ENCODE measurements at places on chromosomes 3 and 15. TPM values are rescaled to one million over a fixed set of nuclear protein-coding genes. Genes with fewer than 3 reads are reported as not detected.
A peak's percentile ranks its signal among the peaks of the same experiment; 100 is the strongest.

- DNase-seq = no peak
- no peaks in the 10 kb centered on the region for H3K4me1 ChIP-seq
- H3K4me3 ChIP-seq = no peak overlapping the region
- H3K27ac ChIP-seq = no peak overlapping the region
Observed at GRCh38 chr3:195764961-195765706, 44.4 kb downstream of the MUC20 start.

GRCh38 chr3:156548041-156548687 is 6.8 kb downstream of the SSR3 start:
- H3K27ac ChIP-seq = no peak overlapping the region
- H3K27me3 ChIP-seq = no peaks in the 10 kb centered on the region
- H3K4me1 ChIP-seq = peaks cover 18% of the 10 kb centered on the region
- H3K4me3 ChIP-seq = no peak overlapping the region

- no peak for DNase-seq
- H3K4me1 ChIP-seq = peaks cover 15% of the 10 kb centered on the region
- H3K4me3 ChIP-seq = no peak overlapping the region
- no peaks in the 10 kb centered on the region for H3K27me3 ChIP-seq
Observed at GRCh38 chr15:40501487-40501886, 30.7 kb downstream of the CHST14 start.

DNA sequence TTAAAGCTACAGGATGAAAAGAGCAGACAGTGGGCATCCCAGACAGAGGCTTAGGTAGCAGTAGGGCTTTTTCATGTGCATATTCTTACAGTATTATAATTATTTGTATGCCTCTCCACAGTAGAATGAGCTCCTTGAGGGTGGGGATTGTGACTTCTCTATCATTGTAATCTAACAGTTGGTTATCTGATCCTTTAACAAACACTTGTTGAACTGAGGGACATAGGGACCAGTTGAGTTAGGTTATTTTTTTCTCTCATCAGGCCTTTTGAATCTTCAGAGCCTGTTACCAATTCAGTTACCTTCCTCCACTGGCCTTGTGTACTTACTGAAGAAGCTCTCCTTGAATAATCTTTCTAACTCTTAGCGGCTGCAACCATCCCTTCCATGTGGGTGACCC is 1.2 kb downstream of the LSM3 start:
- H3K27ac ChIP-seq = 0 out of 2 replicates have a peak overlapping the region, but pooled peaks have one; percentile 47
- H3K36me3 ChIP-seq = peaks cover 31% of the 10 kb centered on the region
- no peaks in the 10 kb centered on the region for H3K27me3 ChIP-seq
- H3K4me1 ChIP-seq = peaks cover 19% of the 10 kb centered on the region

GRCh38 chr15:37100109-37100965 is at the start of gene MEIS2:
TSS of gene MEIS2 (minus strand) at chr15:37100549. CDS start at chr15:37099466, 1,083 bp downstream.
- H3K4me1 ChIP-seq = peaks cover 17% of the 10 kb centered on the region
- H3K27ac ChIP-seq = peak within 1 kb of the TSS; percentile 89
- no peaks in the 10 kb centered on the region for H3K36me3 ChIP-seq
- peak; percentile 66 for DNase-seq
- H3K27me3 ChIP-seq = no peaks in the 10 kb centered on the region

DNA sequence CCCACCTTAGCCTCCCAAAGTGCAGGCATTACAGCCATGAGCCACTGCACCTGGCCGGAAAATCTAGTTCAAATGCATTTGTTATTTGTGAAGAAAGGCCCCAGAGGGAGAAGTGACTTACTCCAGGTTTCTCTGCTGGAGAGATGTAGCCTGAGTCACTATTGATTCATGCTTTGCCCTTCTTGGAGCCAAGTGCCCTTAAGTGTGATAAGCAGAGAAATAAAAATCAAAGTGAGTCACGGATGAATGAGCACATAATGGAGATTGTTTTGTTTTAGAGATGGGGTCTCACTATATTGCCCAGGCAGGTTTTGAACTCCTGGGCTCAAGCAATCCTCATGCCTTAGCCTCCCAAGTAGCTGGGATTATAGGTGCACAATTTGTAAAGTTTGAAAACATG is 33.1 kb downstream of the CDC25A start:
- H3K27ac ChIP-seq = peak overlapping the region; percentile 53
- no peak overlapping the region for H3K4me3 ChIP-seq
- H3K4me1 ChIP-seq = peaks cover 35% of the 10 kb centered on the region
- DNase-seq = peak; percentile 35
- no peaks in the 10 kb centered on the region for H3K27me3 ChIP-seq

GRCh38 chr3:146466604-146467003 is 2.8 kb downstream of the PLSCR2 start:
- DNase-seq = no peak
- no peaks in the 10 kb centered on the region for H3K27me3 ChIP-seq
- no peaks in the 10 kb centered on the region for H3K4me1 ChIP-seq
- no peak overlapping the region for H3K4me3 ChIP-seq

DNA sequence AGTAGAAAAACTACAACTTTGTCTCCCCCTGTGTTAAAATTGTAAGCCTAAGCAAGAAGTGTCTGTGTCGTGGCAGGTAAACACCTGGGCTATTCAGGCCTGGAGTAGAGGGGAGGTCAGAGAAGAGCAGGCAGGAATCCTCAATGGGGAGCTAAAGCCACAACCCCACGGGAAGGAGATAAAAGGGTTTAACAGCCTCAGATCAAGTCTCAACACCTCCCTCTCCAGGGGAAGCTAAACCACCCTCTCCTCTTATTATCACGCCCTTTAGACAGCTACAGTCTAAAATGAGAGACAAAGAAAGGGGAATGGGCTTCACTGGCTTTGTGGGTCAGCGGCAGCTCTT is 11.6 kb downstream of the ETV5 start:
- H3K27me3 ChIP-seq = no peaks in the 10 kb centered on the region
- H3K4me1 ChIP-seq = peaks cover 22% of the 10 kb centered on the region
- peaks cover 50% of the 10 kb centered on the region for H3K36me3 ChIP-seq
- H3K4me3 ChIP-seq = peak overlapping the region; percentile 52
- no peak overlapping the region for H3K27ac ChIP-seq

- H3K4me1 ChIP-seq = no peaks in the 10 kb centered on the region
- no peaks in the 10 kb centered on the region for H3K27me3 ChIP-seq
- H3K36me3 ChIP-seq = no peaks in the 10 kb centered on the region
- H3K4me3 ChIP-seq = no peak overlapping the region
Observed at GRCh38 chr3:187024536-187025226, 94.4 kb downstream of the ST6GAL1 start.

DNA sequence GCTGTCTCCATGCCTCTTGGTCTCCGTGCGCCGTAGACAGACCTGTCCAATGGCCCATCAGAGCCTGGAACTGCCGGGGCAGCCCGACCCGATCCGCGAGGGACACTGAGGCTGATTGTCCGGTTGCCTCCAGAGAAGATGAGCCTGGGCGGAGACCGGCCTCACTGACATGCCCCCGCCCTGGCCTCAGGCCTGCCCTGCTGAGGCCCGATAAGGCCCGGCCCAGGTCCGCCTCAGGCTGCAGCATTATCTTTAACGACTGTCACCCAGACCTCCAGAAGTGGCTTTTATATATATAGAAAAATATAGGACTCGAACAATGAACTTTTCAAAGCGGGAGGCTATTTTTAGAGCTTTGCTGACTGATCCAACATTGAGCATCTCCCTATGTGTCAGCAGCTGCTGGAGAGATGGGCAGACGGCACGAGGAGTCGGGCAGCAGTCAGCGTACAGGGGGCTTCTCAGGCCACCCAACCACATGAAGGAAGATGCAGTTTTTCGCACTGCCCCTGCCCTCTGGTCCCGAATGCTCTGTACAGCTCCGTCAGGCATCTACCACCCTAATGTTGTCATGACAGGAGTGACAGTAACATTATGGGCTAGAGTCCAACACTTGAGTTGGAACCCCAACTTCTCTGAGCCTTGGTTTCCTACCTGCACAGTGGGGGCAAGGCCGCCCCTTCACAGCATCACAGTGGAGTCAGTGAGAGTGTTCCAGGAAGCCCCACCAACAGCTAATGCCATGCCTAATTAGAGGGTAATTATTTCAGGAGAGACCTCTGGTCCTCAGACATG is 112.0 kb upstream of the RPL32 start:
- H3K4me3 ChIP-seq = no peak overlapping the region
- H3K27ac ChIP-seq = no peak overlapping the region

DNA sequence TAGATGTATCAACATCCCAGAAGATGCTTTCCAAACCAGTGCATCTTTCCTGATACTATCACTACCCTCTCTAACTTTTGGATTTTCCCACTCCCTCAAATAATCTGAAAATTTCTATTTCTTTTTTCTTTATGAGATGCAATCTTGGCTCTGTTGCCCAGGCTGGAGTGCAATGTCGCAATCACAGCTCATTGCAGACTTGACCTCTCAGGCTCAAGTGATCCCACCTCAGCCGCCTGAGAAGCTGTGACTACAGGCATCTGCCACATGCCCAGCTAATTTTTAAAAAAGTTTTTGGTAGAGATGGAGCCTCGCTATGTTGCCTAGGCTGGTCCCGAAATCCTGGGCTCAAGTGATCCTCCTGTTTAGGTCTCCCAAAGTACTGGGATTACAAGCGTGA is 239.7 kb downstream of the SUCLG2 start:
- no peak for DNase-seq
- H3K36me3 ChIP-seq = no peaks in the 10 kb centered on the region
- no peaks in the 10 kb centered on the region for H3K4me1 ChIP-seq

DNA sequence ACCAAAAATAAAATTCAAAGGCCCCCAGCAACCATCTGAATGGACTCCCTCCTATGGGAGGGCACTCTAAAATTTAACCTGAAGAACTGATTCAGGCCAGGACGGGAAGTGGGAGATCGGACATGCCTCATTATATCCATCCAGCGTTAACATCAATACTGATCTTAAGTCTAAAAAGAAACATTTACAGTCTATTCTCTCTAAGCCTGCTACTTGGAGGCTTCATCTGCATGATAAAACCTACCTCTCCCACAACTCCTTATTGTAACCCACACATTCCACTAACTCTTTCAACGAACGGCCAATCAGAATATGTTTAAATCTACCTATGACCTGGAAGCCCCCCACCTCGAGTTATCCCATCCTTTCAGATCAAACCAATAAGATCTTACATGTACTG is 68.4 kb downstream of the HERC1 start:
- no peaks in the 10 kb centered on the region for H3K27me3 ChIP-seq
- no peak overlapping the region for H3K27ac ChIP-seq
- H3K4me1 ChIP-seq = no peaks in the 10 kb centered on the region
- no peak overlapping the region for H3K4me3 ChIP-seq

DNA sequence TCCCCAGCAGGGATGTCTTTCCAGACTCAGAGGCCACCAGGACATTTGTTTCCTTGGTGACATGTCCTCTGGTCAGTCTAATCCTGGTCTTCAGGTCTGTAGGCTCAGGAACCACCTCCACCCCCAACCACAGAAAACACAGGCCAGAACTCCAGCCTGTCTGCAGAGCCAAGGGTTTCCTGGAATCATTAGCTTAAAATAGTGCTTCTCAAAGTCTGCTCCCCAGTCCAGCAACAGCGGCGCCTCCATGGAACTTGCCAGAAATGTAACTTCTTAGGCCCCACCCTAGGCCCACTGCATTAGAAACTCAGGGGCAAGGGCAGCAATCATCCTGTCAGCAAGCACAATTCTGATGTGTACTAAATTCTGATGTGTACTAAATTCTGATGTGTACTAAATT is 20.0 kb downstream of the SLC28A1 start:
- H3K27ac ChIP-seq = no peak overlapping the region
- H3K27me3 ChIP-seq = no peaks in the 10 kb centered on the region
- H3K4me1 ChIP-seq = peaks cover 7% of the 10 kb centered on the region
- DNase-seq = no peak

Gene LMAN1L
- total RNA-seq = not detected

Gene CRYGS
- total RNA-seq = 4.4 TPM

Gene ADAMTS7
- total RNA-seq = 1.3 TPM

Gene CCR3
- total RNA-seq = 3.1 TPM
